ENCODE measurements at places on chromosomes 12 and 14.

DNA sequence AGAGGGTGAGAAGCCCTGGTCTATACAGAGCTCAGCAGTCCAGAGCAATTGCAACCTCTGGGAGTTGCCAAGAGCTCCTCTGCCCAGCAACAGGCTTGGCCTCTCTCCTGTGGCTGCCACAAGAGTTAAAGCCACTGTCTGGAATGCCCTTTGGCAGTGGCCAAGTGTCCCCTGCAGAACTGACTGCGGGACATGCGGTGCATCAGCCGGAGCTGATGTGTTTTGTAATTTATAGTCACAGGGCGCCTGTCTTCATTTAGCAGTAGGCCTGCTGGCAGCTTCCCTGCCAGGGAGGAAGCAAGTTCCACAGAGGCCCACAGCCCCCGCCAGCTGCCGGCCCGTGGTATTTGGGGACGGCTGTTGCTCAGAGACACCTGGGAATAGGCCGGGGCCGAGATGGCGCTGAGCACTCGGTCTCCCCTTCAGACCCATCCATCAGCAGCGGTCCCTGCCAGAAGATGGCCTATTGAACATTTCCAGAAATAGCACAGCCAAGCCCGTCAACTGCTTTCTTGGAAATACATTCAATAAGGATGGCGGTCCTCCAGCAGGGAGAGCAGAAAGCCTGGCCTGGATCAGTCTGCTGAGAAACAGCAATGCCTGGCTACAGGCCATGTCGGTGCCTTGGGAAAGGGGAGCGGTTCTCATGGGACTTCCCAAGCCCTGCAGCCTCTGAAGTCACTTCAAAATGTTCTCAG, 217.4 kb downstream of the CRADD start:
- DNase-seq = peak; percentile 72

- no peak for DNase-seq
Measured at GRCh38 chr14:100778951-100779690, 46.8 kb upstream of the MEG3 start.

- no peak for DNase-seq
Measured at GRCh38 chr14:63205044-63205575, 867 bp downstream of the RHOJ start.

DNA sequence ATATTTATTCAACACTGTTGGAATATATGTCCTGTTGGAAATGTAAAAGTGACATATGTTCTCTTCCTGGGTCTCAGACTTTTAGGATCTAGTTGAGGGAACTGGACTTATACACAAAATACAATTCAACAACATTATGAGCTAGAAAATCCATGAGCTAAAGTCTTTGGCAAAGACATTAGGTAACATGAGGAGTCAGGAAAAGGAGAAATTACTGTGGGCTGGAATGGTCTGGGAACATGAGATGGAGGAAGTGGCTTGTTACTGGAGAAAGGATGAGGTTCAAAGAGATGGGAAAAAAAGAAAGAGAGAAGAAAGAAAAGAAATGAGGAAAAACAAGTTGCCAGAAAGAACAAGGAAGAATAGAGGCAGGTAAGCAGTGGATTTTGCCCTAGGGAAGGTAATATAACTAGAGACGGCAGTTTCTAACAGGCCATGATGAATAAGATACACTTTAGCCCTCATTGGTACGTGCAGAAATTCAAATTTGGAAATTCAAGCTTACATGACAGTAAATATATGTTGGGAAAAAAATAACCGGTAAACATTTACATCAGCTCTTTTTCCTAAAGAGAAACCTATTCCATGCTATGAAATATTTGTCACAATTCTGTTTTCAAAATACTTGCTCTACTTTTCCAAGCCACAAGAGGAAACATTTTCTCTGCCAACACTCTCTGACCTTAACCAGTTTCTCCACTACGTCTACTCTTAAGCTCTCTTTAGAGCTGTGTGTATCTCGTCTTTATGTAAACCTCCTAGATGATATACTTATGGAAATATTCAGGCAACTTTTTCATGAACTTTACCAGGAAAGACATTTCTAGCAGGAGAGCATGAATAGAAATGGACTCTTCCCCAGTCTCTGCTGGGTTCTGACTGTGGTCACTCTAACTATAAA, 268.8 kb upstream of the BTG1 start:
- no peak for DNase-seq

GRCh38 chr12:107436376-107436775, 249.2 kb upstream of the PWP1 start:
- no peak for DNase-seq

All from NCI-H2227 treated with DMSO at 0.1 percent for 48 hours (cell line).